CMK (cell line): ENCODE measurements at places on chromosomes 1 and 21.

- DNase-seq: no peak
Measured at GRCh38 chr1:19644395-19644680, 227 bp downstream of the NBL1 start.

DNA sequence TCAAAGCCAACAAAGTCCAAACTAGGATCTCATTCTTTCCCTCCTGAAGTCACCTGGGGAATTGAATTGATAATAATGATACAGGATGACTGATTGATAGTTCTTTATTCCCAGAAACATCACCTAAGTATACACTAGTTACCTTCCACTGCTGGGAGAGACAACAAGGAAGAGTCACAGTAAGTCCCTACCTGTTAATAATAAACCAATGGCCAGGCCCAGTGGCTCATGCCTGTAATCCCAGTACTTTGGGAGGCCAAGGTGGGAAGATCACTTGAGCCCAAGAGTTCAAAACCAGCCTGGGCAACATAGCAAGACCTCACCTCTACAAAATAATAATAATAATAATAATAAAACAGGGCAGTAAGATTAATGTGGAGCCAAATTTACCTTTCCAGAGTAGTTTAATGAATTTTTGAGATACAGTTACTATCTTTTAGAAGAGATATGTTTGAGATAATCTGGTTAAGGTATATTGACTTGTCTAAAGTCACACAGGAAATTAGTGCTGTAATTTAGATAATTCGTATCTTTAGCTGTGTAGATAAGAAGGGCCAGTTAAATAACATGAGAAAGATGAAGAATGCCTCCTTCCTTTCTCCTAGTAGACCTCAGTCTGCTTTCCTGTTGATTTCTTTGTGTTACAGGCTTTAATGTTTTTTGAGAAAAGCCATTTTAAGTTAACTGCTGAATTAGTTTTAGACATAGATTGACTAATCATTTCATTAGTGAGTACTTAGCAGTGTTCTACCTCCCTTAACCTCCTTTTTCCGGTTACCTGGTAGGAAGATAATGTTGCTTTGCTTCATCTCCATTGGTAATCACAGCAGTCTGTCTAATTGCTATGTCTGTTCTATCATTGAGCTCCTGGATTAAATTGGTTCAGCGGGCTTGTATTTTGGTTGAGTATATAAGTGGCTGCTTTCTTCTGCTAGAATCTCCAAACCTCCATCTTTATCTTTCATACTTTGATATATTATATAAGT is 22.0 kb downstream of the SMAP2 start:
- no peak for DNase-seq

GRCh38 chr1:187114792-187115191 is 286.0 kb downstream of the PLA2G4A start:
- DNase-seq: no peak

DNA sequence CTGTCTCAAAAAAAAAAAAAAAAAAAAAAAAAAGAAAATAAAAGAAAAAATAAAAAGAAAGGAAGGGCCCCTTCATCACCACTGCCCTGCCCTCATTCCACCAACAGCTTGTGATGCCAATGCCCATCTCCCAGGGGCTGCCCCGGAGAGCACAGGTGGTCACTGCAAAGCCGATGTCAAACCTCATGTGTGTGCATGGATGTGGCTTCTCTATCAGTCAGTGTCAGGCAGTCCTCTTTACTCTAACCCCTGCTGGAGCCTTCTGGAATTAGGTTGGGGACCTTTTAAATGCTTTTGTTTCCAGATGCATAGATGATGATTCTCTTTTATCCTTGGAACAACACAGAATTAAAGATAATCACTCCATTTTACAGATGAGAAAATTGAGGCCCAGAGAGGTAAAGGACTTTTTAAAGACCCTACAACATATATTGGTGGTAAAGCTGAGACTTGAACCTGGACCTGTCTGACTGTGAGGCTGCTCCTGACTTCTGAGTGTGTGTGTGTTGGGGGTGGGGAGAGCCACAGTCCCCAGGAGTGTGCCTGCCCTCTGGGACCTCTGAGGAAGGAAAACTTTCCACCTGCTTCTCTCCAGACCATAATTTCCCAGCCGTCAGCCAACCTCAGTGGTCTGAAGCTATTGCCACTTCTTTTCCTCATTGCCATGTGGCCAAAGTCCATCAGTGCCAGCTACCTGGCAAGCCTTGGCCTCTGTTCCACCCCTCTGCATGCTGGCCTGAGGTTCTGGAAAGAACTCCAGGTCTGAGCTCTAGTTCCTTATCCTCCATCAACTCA is 3.0 kb upstream of the TMEM54 start:
- no peak for DNase-seq

DNA sequence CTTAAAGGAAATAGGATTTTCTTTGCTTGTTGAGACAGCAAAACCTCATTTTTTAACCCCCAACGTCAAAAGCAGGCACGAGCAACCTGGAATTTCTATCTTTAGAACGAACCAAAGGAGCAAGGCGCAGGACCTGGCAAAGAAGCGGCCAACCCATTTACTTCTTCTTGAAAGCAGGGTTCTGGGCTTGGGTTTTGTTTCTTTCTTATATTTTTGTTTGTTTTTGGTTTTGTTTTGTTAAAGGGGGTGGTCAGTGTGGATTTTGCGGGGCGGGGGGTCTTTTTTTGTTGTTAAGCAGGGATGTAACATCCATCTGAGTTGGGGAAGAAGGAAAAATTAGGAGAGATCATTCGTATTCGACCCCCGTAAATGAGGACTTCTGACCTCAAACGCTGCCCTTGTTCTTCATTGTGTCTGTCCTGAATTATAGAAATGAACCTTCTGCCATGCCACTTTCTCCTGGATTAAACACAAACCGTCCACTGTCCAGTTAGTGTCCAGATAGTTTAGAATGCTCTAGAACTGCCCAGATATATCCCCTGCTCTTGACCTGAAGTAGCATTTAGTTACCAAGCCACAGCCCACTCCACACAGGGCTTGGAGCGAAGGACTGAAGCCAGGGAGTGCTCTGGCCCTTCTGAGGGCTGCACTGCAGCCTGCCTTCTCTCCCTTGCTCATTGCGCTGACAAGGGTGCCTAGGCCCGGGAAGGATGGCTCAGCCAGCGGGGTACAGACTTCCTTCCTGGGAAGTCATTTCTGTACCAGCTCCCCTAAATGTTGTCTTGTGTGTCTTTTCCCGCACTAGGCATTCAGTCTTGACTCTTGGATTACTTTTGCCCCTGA is 909 bp upstream of the APP start:
- no peak for DNase-seq

DNA sequence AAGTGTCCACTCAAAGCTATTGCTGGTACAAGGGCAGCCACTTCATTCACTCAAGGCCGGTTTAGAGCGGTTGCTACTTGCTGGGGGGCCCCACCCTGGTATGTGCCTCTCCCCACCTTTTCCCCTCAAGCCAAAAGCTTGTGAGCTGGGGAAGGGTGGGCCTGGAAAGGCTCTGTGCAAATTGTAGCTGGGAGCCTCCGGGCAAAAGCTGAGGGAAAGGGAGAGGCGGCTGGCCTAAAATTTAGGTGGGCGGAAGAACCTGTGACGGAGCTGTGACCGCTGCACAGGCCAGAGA is 306 bp upstream of the SH3D21 start:
- no peak for DNase-seq

GRCh38 chr1:25544243-25544764 is 898 bp downstream of the LDLRAP1 start:
- no peak for DNase-seq

DNA sequence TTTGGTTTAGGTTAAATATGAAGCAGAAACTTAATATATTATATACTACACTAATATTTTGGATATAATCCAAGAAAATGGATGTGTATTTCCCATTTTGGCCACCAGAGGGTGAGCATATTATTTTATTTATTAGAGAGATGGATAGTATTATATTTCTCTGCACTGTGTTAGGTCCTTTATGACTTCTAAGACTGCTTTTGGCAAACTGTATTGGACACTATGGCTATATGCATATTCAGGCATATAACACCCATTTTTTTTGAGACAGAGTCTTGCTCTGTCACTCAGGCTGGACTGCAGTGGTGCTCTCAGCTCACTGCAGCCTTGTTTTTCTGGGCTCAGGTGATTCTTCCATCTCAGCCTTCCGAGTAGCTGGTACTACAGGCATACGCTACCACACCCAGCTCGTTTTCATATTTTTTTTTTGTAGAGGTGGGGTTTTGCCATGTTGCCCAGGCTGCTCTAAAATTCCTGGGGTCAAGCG is 17.8 kb upstream of the PGM1 start:
- DNase-seq: no peak

DNA sequence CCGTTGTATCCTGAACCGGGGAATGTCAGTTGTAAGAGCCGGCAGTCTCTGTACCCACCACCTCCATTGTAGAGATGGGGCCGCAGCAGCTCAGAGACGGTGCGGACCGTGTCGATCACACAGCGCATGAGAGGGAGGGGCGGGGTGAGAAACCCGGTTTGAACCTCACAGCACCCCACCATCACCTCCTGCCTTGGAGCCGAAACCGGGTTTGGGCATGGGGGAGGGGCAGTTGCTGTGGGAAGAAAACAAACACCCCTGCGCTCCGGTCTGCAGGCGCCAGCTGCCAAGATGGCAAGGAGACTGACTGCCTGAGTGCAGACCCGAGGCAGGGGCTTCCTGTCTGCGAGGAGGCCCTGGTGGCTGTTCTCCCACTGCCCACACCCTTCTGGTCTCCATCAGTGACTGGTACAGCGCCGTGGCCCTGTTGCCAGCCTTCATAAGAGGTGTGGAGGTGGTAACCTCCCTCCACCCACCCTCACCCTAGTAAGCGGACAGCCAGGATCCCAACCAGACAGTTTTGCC is 69.2 kb upstream of the SSBP3 start:
- DNase-seq: no peak

- DNase-seq: no peak
Measured at GRCh38 chr1:244319283-244320132, 132.2 kb downstream of the ADSS2 start.
